Hippocampal formation (tissue), 2 donors: ENCODE measurements at places on chromosomes 7 and 10.
A peak's percentile ranks its signal among the peaks of the same experiment; 100 is the strongest.

DNA sequence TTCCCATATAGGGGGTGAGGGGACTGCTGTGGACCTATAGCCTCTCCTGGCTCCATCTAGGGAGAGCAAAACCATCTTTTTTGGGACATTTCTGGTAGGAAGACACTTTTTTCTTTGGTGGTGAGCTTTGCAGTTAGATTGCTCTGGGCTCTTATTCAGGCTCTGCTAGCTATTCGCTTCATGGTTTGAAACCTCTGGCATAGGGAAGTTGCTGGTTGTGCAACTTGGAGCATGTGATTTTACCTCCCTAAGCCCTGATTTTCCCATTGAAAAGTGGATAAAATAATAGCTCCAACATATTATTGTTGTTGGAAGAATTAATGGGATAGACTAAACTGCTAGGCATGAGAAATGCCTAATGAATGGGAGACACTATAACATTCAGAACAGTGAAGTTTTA, 69.6 kb downstream of the CYP26A1 start:
- DNase-seq: no peak

DNA sequence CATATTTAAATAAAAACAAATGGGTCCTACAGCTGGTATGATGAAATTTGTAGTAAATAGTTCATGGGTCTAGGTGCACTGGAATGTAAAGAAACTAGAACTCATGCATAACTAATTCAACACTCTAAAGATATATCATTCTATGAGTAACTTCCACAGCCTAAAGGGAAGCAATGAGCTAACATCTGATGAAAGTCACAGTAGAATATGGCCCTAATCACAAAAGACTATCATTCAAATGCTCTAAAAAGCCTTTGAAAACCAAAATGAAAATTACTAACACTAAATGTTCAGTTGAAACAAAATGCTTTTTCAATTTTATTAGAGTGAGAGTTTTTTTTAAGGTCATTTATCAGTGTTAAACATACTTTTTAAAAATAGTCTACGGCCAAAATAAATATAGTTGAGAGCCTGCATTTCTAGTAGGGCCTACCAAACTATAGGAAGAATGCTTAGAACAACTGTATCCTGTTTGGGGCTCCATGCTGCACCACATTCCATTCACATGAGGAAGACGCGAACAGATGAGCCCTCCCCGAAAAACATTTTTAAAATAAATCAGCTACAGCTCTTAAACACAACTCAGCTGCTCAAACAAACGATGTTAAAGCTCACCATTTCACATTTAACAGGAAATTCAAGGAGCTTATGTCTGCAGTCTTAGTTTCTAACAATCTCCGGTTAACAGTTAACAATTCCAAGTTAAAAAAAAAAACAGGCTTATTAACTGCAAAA, 134.5 kb downstream of the NRBF2 start:
- peak; percentile 40 for DNase-seq

DNA sequence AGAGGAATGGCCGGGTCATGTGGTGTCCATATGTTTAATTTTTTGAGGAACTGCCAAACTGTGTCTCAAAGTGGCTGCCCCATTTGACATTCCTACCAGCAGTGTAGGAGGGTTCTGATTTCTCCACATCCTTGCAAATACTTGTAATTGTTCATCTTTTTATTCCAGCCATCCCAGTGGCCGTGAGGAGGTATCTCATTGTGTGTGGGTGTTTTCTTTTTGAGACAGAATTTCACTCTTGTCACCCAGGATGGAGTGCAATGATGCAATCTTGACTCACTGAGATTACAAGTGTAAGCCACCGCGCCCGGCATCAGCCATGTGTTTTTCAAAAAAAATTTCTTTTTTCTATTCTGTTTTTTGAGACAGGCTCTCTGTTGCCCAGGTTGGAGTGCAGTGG, 38.7 kb upstream of the DLG5 start:
- no peak for DNase-seq

GRCh38 chr7:45073786-45074527, 14.8 kb downstream of the NACAD start:
- DNase-seq: no peak

DNA sequence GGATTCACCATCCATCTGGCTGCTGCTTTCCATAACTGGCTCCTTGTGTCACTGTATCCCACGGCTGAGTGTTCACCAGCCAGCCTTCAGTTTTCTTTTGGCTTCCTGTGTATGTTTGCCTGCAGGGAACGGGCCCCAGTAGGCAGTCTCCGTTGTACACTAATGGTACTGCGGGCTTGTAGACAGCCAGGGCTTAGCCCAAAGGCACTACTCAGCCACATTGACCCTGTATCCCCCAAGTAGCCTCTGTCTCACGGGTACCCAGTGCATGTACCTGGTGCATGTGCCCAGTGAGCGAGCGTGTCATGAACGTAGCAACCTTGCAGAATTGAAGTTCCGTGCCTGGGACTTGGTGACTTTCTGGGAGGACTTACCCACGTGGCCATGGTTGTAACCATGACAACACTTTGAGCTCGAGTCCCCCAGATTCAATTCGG, 6.1 kb downstream of the PFKFB3 start:
- no peak for DNase-seq

DNA sequence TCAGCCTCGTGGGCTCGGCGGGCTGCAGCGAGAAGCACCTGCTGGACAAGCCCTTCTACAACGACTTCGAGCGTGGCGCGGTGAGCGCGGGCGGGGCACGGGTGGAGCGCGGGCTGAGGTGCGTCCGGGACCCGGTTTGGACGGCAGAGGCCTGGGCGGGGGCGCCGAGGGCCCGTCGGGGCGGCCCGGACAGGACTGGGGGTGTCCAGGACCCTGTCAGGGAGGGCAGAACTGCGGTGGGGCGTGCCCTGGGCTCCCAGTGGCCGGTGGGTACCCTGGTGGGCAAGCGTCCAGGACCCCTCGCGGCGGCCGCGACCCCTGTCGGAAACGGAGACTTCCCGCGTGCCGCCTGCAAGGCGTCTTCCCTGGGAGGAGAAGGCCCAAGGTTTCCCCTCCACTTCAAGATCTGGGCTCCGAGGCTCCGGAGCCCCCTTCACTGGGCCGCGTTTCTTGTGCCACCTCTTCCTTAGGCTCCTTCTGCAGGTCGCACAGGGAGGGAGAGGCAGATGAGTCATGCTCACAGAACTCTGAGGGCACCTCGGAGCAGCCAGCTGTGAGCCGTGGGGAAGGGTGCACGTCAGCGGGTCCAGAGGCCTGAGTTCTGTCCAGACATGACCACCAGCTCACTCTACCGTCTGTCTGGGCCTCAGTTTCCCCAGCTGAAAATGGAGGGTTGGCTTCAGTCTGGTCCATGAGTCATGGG, 485 bp downstream of the ALOX5 start:
- DNase-seq: no peak

DNA sequence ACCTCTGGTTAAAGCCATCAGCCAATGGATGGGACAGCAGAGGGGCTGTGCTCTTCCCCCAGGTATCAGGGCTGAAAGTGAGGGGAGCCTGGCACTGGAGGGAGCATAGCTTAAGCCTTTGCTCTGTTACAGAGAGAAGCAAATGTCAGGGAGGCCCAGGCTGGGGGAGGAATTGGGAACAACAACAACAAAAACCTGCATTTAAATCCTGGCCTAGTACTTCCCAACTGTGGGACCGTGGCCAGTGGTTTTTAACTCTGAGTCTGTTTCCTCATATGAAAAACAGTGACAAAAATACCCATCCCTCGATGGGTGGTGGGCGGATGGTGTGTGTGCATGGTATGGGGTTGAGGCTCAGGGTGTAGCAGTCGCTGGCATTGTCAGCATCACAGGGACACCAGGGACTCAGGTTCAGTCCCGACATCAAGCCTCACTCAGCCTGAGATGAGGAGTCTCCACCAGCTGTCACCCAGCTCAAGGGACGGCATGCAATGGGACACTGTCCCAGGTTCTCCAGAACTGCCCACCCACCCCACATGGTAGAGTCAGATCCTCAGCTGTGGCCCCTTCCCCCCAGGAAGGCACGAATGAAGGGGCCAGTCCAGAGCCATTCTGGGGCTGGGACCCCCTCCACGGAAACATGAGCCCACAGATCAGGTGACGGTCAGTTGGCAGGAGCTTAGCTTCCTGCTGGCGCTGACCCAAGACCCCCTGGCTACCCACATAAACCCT, 74.5 kb downstream of the AFAP1L2 start:
- no peak for DNase-seq
